Head of caudate nucleus (tissue), 42 donors: ENCODE measurements at places on chromosomes 1 and 21.

DNA sequence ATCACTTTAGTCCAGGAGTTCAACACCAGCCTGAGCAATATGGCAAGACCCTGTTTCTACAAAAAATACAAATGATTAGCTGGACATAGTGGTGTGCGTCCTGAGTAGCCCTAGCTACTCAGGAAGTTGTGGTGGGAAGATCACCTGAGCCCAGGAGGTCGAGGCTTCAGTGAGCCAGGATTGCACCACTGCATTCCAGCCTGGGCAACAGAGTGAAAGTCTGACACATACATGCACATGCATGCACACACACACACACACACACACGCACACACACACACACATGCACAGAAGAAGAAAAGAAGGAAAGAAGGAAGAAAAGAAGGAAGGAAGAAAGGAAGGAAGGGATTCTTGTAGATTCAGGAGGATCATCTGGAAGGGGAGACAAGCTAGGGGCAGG, 104.4 kb upstream of the USP25 start:
- DNase-seq, result no peak

GRCh38 chr1:232016616-232017015, 390.0 kb downstream of the DISC1 start:
- DNase-seq, result no peak

- DNase-seq, result no peak
These were observed 8.4 kb downstream of the TNFRSF1B start for GRCh38 chr1:12174924-12175810.

GRCh38 chr1:108925920-108926319, 37.4 kb downstream of the CLCC1 start:
- no peak for DNase-seq

DNA sequence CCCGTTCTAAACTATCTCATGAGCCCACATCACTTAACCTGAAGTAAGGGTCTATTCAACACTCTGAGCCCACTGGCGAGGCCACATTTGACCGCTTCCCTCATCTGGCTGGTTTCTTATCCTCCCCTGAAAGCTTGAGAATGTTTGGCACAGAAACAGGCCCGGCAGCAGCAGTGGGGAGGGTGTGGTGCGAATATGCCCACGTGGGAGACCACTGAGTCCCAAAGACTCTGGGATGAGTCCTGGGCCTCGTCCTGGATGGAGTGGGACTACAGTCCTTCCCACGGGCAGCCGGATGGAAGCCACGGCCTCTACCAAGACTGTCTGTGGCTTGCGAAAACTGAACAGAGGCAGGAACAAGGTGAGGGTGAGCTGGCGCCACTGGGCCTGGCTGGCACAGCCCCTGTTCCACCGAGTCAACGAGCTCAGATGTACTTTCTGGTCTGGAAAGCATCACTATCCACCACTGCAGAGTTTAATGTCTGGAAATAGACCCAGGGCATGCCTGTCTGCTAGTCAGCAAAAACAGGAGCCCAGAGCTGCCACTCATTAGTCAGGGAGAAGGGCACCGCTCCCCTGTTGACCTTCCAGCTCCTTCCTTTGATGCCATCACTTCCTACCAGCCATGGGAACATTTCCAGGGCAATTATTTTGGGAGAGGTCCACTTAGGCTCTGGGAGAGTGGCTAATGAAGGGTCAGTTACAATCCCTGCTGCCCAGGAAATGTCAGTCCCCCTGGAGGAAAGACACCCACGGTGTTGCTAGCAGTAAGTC, 386.6 kb downstream of the MATN1 start:
- no peak for DNase-seq

- no peak for DNase-seq
These were observed 5.9 kb downstream of the MTFR1L start for GRCh38 chr1:25825605-25826004.

- no peak for DNase-seq
These were observed 14.7 kb downstream of the TMCO1 start for GRCh38 chr1:165753934-165754333.

DNA sequence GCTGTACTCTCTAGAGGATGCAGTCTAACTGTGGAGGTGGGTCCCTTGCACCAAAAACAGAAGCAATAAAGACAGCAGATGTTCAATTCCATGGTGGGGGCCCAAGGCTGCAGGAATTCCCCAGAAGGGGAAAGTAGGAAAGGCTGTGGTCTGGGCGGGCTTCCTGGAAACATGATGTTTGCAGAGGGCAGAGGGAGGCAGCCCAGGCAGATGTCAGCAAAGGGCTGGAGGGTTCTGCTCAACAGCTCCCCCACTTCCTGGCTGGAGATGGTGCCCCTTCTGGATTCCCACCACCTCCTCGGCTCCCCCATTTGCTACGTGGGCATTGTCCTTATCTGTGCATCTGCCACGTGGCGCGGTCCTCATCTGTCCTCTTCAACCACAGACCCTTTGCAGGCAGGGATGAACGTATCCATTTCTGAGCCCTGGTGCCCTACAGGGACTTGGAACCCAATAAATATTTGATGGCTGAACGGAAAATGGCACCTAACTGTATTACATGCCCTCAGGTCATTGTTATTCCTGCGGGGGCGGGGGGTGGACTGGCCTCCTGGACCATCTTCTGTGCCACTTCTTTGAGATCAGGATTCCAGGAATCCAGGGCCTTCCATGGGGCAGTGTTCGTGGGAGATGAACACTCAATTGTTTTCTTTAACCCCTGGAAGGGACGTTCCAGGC, 8.4 kb upstream of the GUCA2B start:
- no peak for DNase-seq

DNA sequence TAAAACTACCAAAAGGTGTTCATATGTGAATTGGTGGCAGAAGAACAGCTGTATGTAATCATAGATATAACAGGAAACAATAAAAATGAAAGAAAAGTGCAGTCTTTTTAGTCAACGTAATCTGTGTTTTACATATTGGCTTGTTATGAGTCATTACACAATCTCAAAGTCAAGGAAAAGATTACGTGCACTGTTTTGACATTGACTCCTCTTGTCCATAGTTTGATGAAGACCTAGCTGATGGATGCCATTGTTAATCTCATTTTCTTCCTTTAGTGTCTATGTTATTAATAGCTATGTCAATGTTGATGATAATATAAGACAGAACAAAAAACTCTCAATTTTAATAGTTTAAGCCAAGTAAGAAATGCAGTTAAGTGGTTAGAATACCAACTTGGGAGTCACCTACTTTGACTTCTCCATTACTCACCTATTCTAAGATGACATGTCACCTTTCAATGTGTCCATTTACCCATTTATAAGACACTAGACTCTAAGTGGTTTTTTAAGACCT, 84.5 kb upstream of the SAMSN1 start:
- no peak for DNase-seq

- DNase-seq, result no peak
These were observed 109.8 kb downstream of the ELAVL4 start for GRCh38 chr1:50218344-50219120.

- no peak for DNase-seq
These were observed 19.0 kb downstream of the C1orf115 start for GRCh38 chr1:220708936-220709801.

- no peak for DNase-seq
These were observed 523.8 kb downstream of the MATN1 start for GRCh38 chr1:30199563-30199962.

DNA sequence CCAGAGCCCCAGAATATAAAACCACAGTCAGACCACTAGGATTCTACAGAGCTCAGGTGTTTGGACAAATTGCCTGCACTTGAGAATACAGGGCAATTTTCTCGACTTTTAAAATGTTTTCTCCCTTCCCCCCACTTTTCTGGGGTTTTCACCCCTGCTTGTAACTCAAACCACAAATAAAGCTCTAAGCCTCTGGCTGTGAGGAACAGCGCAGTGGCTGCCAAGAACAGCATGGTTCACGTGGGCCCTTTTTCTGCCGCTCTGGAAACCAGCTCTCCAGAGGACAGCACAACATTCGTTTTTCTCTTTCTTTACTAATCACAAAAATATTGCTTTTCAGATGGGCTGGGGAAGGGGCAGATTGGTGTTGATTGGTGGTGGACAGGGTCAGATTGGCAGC, 102.2 kb upstream of the JUN start:
- DNase-seq, result peak; percentile 56

DNA sequence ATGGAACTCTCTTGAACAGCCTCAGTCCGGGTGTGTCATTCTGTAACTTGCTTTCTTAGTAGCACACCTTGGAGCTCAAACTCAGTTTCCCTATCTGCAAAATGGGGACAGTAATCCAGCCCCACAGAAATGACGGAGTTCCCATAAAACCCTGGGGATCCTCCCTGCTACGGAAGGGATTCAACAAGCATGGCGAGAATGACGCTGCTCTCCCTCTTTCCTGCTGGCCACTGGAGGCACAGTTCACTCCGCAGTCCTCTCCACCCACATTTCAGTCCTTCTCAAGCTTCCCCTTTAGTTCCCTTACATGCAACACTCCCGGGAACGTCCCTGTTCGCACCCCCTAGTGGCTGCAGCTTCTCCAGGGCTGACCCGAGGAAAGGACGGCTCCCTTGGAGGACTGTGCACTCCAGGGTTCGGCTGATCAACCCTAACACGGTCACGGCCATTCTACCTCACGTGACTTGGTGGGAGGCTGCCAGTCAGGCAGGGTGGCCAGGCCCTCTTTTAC, 20.6 kb downstream of the RUNX3 start:
- DNase-seq, result peak; percentile 39

DNA sequence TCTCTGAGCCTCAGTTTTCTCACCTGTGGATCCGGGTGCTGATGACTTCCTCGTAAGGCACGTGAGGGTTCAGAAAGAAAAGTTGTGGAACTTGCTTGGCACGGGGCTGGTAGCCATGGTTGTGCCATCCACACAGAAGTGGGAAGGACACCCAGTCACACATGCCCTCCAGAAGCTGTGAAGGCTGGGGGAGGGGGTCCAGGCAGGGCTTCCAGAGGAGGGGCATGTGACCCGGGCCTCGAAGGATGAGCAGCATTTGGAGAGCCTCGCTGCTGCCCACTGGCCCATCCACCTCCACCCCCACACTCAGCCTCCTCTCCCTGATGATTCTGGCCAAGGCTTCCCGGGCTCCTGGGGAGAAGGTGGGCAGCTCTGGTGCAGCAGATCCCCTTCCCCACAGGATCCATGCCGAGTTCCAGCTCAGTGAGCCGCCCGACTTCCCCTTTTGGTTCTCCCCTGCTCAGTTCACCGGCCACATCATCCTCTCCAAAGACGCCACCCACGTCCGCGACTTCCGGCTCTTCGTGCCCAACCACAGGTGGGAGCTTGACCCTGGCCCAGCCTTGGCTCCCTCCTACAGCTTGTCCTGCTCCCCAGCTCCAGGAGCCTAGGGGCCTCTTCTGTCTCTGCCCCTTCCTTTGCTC, 9.4 kb downstream of the SELENON start:
- no peak for DNase-seq

- no peak for DNase-seq
These were observed 101.7 kb downstream of the NEK7 start for GRCh38 chr1:198258491-198258890.
